ENCODE measurements at places on chromosomes 3 and 15. TPM values are rescaled to one million over a fixed set of nuclear protein-coding genes. Genes with fewer than 3 reads are reported as not detected.

DNA sequence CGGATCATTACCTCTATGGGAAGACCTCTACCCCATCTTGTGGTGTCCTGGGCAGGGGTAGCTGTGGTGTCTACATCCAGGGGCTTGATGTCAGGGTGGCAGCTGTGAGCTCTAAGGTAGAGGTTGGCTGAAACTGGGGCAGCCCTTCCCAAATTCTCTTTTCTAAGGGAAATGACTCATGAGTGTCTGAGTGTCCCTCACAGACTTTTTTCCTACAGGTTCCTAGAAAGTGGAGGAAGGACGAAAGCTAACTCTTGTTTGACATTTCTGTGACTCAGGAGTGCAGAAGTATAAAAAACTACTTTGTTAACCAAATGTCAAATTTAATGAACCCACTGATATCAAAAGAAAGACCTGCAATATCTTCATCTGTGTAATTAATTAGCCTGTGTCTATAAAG lies 481.5 kb downstream of the PDCD6IP start:
- no peak for DNase-seq

GCSAM gene
- 100 TPM for total RNA-seq

DNA sequence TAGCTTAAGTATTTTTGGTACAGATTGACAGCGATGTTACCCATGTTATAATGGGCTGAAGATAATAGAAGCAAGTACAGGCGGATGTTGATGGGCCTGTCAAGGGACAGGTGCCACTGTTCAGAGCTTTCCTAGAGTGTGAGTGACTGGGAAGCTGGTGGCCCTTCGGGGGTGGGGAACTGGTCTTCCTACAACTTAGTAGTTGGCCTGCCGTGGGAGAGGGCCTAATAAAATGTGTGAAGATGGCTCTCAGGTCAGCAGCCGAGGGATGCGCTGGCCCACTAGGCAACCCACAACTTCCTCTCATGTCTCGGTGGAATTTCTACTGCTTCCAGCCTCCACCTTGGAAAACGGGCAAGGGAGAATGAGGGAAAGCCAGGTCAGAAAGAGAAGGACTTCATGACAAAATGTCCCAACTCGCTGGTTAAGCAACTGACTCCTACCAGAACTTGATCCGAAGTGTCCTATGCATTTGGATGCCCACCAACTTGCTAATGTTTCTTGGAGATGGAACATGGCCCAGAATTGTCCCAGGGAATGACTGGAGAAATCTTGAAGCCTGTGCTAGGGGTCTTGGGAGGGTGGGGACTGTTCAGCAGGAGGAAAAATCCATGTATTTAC lies 1.4 kb downstream of the GYG1 start:
- DNase-seq, result no peak

IQCF5 gene
- total RNA-seq, result not detected

- DNase-seq, result no peak
Observed at GRCh38 chr15:81189583-81190283, 6.9 kb upstream of the IL16 start.

DNA sequence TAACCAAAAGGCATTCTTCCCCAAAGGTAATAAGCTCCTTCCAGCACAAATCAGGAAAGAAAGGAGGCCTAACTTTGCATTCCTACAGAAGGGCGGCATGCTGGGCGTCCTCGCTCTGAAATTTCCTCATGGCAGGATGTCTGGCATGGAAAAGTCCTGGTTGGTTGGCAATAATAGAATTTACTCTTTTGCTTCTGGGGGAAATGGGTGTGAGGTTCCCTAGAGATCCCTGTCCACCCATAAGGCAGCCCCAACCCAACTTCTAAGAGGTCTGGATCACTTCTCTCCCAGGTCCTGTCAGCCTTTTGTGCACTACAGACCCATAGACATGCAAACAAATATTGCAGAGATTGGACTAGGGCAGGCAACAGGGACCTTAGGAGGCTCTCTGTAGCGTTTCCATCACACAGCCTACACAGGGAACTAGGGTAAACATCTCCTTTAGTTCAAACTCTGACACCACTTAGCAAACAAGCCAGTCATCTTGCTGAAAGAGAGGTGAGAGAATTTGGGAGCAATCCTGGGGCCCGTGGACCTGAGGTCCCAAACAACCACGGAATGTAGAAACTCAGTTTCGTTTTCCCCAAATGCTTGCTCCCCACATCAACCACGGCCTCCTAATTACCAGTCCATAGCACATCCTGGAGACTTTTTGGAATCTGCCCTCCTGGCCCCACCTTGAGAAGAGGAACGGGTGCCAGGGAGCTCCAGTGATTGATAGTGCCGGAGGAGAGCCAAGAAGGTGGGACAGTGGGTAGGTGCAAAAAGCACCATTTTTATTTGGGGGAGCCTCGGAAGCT lies 2.1 kb downstream of the ZIC4 start:
- no peak for DNase-seq

DNA sequence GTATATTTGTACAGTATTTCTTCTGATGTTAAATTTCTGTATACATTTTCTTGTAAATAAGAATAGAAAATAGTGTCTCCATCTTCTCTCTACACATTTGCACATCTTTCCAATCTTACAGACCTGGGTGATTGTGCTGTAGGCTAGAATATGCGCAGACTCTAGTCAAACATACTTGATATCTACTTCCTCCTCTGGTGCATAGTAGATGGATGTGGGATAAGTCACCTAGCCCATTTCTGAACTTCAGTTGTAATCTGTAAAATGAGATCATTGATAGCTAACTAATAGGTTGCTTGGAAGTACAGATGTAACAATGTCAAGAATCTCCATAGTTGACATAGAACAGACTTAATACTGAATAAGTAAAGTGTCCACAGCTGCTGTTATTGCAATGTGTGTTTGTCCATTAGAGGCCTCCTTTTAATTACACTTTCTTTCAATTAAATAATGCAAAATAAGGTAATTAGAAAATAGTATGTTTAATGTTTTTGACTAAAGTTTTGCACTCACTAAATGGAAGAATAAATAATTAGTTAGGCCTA lies 46.7 kb downstream of the ALCAM start:
- no peak for DNase-seq

Measured in GM12878 (cell line).